ENCODE measurements at places on chromosomes 11 and 22.

DNA sequence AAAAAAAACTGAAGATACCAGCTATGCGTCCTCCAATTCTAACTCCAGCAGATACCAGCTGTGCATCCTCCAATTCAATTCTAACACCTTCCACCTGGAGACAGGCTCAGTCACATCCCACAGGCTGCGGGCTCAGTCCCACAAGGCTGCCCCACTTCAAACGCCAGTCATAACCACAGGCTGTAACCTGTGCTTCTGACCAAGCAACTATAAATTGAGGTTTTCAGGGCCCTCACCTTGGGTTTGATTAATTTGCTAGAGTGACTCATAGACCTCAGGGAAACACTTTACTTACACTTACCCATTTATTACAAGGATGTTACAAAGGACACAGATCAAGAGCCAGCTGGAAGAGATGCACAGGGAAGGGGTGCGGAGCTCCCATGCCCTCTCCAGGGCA lies 32.4 kb upstream of the MSANTD2 start:
- no peak for DNase-seq

DNA sequence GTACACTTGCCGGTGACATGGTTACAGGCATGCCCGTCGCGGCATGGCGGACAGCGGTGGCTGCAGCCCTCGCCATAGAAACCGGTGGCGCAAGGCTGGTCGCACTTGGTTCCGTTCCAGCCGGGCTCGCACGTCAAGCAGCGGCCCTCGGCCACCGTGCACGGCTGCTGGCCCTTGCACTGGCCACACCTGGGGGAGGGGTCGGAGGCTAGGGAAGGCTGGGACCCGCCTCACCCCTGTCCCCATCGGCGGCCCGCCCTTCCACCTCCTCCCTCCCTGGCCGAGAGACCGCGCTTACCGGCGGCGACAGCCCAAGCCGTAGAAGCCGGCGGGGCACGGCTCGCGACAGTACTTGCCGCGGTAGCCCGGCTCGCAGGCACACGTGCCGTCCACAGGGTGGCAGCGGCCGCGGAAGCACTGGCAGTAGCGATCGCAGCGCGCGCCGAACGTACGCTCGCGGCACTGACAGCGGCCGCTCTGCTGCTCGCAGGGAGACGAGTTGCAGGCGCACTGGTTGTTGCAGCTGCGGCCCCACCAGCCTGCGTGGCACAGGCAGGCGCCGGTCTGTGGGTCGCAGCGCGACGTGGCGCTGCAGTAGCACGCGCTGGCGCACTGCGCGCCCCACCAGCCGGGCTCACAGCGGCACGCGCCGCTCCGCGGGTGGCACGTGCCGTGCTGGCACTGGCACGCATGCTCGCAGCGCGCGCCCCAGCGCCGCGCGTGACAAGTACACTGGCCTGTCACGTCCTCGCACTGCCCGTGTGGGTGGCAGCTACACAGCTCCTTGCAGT lies 6.7 kb downstream of the SCARF2 start:
- DNase-seq: peak; percentile 41

DNA sequence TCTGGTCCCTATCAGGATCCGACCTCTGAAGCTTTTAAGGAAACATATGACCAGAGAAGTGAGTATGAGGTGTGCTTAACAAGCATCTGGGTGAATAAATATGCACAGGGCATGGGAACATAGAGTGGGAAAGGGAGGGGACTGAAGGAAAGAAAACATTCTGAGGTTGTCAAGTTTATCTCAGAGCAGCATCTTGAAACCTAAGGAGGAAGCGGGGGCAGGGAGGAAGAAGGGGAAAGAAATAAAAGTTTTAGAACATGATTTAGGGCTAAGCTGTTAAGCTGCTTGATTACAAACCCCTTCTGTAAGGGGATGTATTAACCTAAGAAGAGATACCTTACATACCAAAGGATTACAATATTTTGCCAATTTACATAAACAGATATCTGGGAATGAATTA lies 24.0 kb upstream of the SC5D start:
- DNase-seq: no peak

DNA sequence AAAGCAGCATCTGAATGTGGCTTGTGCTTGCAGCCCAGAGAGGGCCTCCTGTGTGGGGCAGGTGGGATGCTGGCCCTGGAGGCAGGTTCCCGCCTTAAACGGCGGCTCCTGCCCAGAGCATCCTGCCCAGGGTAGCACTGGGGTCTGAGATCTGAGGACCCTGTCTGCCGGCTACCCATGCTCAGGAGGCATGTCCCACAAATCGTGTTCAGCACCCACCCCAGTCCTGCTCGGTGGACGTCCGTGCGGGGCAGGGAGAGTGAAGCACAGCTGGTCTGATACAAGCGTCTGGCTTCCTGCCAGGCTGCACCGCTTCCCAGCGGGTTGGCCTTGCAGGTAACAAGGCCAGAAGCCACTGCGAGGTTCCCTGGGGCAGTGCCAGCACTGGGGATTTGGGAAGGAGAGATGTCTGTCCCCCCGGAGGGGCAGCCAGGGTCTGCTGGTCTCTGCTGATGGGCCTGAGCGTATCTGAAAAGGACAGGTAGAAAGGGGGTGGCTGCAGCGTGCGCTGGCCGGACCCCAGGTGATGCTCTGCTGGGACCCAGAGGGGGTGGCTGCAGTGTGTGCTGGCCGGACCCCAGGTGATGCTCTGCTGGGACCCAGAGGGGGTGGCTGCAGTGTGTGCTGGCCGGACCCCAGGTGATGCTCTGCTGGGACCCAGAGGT lies 3.6 kb downstream of the TRABD start:
- DNase-seq: no peak

DNA sequence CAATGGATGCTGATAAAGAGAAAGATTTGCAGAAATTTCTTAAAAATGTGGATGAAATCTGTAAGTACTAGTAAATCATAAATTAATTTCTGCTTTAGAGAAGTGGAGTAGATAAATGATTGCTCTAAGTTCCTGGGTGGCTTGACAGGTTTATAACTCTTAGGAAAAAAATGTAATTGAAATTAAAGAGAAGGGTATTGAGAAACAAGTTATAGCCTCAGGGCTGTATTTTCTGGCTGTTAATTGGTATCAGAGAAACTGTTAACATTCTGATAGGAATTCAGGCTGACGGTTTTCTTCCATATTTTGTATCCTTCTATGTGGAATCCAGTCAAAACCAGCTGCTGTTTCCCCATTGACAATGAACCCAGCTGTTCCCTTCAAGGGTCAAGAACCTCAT lies 1.9 kb downstream of the TTC12 start:
- DNase-seq: no peak

GRCh38 chr11:1632053-1632714 lies 2.6 kb downstream of the KRTAP5-5 start:
- DNase-seq: no peak

GRCh38 chr11:19546325-19546724 lies 166.3 kb upstream of the NAV2 start:
- no peak for DNase-seq

GRCh38 chr11:130671801-130672700 lies 223.6 kb downstream of the ADAMTS15 start:
- peak; percentile 63 for DNase-seq

GRCh38 chr11:316891-317301 lies 3.1 kb downstream of the IFITM1 start:
- DNase-seq: no peak

DNA sequence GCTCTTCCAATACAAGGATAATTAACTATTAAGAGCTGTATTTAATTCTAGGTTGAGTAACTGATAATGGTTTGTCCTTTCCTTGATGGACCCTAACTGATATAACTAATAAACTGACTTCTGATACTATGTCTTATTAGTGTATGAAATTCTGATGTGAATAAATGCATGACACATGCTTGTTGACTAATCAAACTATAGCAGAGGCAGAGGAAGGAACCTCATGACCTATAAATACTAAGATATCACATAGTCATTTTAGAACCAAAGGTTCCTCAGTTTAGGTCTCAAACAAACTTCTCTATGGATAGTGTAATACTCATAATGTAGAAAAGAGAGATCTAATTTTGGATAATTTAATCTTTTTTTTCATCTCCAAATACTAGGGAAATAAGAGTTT lies 4.8 kb upstream of the HBD start:
- no peak for DNase-seq

DNA sequence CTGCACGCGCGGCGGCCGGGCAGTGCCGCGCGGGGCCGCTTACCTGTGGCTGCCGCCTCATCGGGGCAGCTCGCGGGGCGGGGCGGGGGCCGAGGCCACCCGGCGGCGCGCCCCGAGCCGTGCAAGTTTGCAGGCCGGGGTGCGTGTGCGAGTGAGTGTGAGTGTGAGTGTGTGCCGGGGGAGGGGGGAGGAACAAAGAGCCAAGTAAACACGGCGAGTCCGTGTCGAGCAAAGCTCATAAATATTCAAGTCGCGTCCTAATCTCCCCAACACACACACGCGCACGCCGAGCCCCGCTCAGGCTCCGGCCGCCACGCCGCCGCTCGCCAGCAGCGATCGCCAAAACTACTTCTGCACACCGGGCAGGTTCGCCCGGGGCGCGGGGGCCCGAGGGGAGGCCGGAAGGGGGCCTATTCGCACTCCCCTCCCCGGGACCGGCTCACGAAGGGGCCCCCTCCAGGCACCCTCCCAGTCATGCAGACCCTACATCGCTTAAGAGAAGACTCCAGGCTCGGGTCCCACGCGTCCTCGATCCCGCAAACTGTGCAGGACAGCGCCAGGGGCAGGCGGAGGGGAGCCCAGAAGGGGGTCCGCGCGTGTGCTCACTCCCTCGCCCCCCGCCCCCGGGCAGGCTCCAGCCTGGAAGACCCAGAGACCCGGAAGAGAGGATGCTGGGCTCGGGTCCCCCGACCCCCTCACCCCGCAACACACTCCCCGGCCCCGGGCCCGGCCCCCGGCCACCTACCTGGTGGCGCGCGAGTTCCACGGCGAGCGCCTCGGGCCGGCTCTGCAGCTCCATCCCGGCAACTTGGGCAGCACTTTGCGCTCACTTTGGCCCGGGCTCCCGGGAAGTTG lies 827 bp downstream of the PHF21B start:
- peak; percentile 67 for DNase-seq

DNA sequence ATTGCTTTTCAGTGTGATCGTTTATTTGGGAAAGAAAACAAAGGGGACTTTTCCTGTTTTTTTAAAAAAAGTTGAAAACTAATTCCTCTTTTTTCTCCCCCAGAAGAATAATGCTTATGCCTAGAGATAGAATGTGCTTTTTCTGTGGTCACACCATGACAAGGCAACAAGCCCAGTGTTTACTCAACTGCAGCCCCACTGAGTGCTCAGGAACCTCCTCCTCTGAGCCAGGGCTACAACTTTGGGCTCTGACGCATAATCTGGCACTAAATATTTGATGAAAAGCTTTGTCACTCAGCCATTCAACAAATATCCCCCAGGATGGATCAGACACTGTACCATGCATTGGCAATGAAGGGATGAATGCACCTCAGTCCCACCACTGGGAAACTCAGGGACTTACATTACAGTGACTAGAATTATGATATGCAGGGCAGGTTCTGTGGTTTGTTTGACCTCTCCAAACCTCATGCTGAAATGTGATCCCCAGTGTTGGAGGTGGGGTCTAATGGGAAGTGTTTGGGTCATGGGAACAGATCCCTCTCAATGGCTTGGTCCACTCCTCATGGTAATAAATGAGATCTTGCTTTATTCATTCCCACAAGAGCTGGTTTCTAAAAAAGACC lies 155.9 kb downstream of the CCDC34 start:
- DNase-seq: no peak

GRCh38 chr22:33986954-33987353 lies 66.7 kb upstream of the LARGE1 start:
- DNase-seq: no peak

DNA sequence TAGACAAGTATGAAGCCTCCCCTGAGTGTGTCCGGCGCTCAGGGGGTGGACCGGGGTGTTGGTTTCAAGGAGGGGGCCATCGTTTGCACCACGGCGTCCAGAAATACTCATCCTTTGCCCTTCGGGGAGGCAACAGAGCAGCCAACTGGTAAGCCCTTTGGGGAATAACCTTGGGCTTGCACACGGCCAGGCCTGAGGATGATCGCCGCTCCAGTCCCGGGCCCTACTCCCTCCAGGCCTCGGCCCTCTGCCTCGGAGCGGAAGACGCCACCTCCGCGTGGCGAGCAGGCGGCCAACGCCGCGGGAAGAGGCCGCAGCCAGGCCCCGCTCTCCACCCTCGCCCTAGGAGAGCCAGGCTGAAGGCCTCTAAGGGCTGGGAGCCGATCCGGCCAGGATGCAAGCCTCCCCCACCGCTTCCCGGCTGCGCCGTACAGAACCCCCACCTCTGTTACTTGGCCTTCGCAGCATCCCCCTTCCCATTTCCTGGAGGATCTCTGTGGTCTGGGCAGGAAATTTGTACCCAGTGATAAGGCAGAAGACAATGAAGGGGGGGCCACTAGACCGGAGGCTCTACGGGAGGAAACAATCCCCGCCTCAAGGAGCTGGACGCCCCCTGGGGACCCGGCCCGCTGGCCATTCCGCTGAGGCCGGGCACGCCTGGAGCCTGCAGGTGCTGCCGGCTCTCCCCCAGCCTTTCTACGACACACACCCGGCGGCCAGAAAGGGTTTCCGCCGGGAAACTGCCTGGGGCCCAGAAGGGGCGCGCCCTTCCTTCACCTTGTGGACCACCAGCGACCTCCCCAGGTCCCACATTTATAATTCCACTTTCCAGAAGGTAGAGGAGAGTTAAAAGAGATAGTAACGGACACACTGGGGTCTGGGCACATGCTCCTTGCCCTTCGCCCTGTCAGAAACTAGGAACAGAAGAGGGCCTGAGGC lies 2.6 kb downstream of the ESAM start:
- DNase-seq: no peak

GRCh38 chr11:125082611-125083311 lies 19.7 kb downstream of the SLC37A2 start:
- no peak for DNase-seq

DNA sequence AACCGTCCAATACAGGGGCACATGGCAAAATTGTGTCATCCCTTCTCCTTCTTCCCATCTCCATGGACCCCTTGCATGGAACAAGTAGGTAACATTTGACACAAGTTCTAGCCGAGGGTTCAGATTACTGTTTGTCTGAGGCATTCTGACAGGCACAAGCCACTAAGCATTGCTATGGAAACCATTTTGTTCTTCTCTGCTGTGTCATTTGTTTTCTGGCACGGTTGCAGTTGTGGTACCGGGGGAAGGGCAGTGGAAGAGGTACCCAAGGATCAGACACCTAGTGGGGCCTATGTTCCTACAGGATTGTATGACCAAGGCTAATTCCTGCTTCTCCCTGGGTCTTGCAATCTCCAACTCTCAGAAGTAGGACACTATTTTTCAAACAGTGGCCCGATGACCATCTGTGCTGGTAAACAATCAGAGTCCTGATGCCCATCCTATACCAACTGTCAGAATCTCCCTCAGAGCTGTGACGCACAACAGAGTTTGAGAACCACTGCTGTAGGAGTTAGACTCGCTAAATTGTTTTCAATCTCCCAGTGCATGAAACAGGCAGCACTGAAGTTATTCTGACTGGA lies 69.3 kb downstream of the KCNC1 start:
- DNase-seq: no peak

DNA sequence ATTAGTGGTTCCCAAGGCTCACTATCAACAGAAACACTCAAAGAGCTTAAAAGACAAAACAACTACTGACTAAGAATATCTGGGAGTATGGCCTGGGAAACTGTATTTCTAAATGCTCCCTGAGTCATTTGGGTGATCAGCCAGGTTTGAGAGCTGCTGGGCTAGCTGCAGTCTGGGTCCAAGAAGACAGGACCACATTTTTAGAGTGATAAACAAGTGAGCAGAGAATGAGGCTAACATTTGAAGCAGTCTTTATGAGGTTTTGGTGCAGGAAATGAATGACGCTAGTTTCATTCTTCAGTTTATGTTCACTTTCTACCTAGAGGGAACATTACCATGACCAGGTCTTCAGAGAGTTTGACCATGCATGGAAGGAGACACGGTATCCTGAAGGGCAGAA lies 97.7 kb downstream of the TEAD1 start:
- DNase-seq: no peak

Data from left lung (tissue), 14 donors.